ENCODE measurements at places on chromosomes 2 and 18.

DNA sequence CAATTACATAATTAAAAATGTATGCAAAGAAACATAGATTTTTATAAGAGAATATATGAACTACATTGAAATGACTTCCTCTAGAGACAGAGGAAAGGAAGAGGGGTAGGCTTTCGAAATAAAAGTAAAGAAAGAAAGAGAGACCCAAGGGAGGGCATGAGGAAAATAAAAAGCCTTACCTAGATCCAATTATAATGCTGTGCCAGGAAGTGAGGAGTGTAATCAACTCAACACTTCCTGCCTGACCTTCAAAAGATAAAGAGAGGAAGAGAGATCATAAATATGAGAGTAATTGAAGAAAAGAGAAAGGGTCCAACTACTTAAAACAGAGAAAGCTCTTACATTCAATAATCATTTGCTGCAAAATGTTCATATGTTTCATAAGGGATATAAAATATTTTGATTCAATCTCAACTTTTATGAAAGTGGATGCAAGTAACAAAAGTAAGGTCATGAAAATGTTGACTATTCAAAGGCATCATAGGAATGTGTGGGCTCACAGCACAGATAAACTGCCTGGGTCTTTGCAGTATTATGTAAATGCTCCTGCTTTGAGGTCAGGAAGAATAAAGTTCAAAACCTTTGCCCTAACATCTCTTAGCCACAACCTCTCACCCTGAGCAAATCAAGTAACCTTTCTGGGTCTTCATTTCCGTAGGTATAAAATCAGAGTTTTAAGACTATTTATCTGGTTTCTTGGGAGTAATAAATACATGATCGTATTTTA is 1237.7 kb downstream of the LRP1B start:
- DNase-seq: no peak

DNA sequence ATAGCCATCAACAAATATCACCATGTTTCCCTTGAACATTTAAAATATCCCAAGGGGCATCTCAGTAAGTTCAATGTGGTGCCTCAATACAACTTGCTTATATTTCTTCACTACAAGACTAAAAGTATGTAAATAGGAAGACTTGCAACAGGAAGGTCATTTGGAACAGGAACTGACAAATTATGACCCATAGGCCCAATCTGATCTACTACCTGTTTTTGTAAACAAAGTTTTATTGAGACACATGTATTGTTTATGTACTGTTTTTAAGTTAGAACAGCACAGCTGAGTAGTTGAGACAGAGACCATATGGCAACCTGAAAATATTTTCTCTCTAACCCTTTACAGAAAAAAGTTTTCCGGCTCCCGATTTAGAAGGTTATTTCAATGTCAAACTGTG is 154.8 kb upstream of the TFPI start:
- DNase-seq: no peak

GRCh38 chr2:102283996-102284395 is 27.4 kb upstream of the IL1RL1 start:
- DNase-seq: no peak

GRCh38 chr2:2000724-2001061 is 256.4 kb upstream of the PXDN start:
- no peak for DNase-seq

DNA sequence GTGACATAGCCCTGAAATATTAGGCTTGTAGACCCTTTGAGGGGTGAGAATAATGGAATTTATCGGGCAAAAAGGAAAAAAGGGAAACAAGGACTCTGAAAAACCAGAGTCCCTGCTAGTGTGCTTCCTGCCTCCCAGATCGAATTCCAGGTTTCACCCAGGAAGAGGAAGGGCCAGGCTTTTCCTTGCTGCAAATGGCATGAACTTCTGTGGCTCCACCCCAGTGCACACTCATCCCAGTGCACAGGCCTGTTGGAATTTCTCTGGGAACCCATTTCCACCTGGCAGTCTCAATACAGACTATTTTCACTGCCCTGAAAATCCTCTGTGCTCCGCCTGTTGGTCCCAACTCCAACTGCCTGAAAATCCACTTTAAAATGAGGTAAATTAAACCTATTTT is 29.9 kb downstream of the C18orf54 start:
- DNase-seq: no peak

DNA sequence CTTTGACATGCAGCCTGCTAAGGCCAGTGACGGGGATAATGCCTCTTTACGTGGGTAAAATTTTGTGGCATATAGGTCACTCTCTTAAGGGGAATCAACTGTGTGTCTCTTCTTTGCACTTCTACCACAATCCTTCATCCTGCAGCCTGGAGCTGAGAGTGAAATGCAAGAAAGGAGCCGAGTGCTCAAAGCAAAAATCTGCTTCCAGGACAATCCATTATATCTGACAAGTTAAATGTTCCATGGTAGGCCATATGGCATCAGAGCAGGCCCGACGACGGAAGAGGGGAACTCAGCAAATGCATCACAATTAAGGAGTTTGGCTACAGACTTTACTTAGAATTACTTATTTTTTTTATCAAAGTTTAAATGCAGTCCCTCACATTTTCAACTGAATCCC is 171.2 kb downstream of the TCF4 start:
- no peak for DNase-seq

DNA sequence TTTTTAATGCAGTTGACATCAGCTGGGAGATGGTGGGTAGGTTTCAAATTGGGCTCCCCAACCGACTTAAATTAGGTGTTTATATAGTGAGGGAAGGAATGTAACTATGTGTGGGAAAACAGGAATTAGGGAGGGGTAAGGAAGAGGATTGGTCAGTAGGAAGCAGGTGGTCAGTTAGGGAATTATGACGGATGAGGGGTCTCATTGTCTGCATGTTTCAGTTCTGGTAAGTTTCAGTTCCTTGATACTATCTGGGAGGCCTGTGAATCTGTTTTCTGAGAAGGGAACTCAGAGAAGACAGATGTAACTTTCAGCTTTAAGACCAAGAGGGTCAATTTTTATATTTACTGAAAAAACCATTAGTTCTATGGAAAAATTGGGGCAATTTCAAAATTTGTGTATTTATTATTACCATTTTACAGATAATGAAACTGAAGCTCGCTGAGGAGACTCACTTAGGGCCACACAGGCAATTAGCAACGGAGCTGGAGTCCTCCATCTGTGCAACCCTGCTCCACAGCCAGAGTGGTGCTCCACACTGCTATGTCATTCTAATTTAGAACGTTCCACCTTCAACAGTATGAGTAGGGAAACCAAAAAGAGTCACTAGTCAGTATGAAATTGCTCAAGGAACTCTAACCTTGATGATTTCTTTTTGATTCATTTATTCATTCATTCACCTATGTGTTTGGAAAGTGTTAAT is 36.0 kb upstream of the CCDC195 start:
- DNase-seq: no peak

DNA sequence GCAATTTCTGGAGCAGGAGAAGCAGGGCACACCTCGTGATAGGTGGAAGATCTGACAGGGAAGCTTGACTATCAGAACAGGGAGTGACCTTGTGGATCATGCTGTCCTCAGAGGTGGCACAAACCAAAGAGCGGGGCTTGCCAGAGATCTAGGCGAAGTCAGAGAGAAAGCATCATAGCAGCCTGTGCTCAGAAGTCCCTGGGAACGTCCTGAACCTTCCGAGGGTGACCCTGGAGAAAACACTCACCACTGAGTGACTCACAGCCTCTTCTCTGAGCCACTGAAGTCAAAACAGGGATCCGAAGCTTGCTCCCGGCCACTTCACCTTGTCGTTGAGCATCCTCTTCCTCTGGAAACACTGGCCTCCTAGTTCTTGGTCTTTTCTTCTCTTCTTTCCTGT is 56.7 kb downstream of the IL1R2 start:
- DNase-seq: no peak

GRCh38 chr2:85560812-85561279 is 447 bp downstream of the GGCX start:
- no peak for DNase-seq

GRCh38 chr2:168671932-168672331 is 130.5 kb upstream of the NOSTRIN start:
- no peak for DNase-seq

DNA sequence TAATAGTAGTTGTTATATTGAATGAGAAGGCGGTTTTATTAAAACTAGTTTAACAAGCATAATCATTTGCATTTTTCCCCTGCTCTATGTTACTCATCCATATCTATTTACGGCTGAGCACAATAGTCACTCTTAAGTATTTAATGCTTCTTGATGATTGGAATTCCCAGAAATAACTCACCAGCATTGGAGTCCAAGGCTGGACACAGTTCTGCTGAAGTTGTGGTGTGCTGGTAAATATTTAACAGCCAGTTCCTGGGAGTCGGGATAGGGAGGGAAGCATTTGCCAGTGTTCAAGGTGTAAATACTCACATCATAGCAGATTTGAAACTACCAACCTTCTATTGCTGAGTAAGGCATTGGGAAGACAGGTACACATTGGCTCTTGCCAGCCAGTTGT is 315.1 kb downstream of the MTX2 start:
- DNase-seq: no peak

- DNase-seq: no peak
Observed at GRCh38 chr18:51655327-51655698, 457.8 kb upstream of the MEX3C start.

GRCh38 chr2:118671701-118672454 is 175.6 kb downstream of the EN1 start:
- no peak for DNase-seq

DNA sequence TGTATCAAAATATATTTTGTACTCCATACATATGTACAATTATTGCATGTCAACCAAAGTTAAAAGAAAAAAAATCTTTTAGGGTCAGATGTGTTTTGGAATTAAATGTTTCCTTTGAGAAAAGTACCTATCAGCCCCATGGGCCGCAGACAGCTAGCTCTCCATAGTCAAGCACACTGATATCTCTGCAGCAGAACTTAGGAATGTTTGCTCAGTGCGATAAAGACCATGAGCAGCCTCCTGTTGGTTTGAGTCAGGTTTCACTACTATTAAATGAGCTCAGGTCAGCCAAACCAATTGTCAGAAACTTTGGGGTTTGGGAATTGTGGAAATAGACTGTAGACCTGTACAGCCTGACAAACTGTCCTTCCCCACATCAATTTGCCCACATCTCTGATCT is 33.7 kb downstream of the LCT start:
- no peak for DNase-seq

GRCh38 chr2:23475036-23475435 is 90.1 kb downstream of the KLHL29 start:
- DNase-seq: no peak

DNA sequence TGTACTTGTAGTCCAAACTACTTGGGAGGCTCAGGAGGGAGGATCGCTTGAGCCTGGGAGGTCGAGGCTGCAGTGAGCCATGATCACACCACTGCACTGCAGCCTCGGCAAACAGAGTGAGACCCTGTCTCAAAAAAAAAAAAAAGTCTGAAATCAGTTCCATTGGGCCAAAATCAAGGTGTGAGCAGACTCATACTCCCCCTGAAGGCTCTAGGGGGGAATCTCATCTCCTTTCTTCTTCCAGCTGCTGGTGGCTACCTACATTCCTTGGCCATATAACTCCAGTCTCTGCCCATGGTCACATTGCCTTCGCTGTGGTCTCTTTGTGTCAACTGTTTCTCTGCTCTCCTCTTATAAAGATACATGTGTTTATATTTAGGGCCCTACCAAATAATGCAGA is 234.0 kb downstream of the LRRTM1 start:
- DNase-seq: no peak

- no peak for DNase-seq
Observed at GRCh38 chr2:170087413-170087793, 90.5 kb upstream of the MYO3B start.

DNA sequence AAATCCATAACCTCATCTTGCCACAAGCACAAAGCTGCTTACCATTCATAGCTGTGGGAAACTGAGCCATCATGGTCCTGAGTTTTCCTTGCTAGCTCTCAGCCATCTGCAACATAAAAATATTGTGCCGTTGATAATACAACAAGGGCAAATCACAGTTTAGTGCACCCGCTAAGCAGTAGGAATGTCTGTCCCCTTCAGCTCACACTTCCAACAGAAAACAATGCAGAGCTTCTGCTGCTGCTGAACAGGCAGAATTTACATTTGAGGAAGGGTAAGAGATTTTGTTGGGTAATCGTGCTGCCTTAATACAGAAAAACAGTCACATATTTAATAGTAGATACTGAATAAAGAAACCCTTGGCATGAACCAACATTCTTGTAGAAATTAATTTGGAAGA is 32.3 kb downstream of the ITSN2 start:
- no peak for DNase-seq

DNA sequence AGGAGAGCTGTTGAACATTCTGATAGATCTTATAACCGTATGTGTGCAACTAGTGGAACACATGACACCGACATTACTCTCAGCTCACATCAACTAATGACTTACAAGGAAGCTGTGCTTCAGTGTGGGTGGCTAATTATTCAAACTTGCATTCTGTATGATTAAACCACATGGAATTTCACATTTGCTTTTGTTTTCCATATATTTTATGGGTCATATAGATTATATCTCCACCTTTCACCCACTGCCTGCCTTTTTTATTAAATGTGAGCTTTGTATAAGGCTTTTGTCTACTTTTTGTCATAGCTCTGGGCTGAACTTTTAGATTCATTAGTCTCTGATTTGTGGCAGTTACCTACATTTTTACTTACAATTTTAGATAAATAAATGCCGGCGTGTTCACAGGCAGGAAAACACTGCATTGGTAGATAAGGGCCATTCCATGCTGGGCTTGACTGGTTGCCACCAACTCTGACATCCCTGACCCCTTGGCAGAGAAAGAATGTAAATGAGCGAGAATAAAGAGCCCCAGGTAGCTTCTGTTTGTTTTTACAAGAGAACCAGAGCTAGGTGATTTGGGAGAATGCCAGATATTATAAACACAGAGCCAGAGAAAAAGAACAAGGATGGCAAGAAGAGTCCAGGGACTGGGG is 35.7 kb downstream of the LYPD6 start:
- DNase-seq: no peak

DNA sequence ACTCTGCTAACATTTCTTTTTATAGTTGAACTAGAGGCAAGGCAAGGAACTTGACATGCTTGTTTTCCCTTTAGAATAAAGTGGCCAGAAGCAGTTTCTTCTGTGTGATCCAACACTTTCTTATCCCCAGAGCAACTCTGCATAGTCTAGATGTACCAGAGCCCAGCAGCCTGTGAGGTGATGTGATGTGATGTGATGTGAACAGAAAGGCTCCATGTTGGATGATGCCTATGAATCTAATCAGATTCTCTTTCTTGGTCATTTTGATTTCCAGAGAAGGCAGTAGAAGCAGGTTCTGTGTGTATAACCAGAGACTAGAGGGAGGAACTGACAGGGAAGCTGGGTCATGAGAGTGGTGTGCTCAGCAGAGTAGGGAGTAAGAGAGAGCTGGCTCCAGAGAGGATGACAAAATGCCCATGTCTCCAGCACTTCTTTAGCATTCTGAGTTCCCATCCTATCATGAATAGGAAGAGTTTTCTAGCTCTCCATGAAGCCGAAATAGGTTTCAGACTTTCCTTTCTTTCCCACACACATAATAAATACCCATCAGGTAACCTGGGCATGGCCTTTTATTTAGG is 31.0 kb upstream of the PTH2R start:
- DNase-seq: no peak

GRCh38 chr2:160736148-160737028 is 242.8 kb upstream of the RBMS1 start:
- DNase-seq: no peak

GRCh38 chr18:2990956-2991640 is 21.8 kb downstream of the LPIN2 start:
- no peak for DNase-seq
